ENCODE measurements at places on chromosomes 13 and 19.

GRCh38 chr13:35879111-35879510 is 252.1 kb downstream of the DCLK1 start:
- no peak for DNase-seq

GRCh38 chr19:33492951-33493350 is 28.6 kb downstream of the PEPD start:
- DNase-seq: no peak

- DNase-seq: no peak
Measured at GRCh38 chr13:39073983-39074382, 35.7 kb downstream of the NHLRC3 start.

GRCh38 chr13:66098931-66099628 is 1131.1 kb downstream of the PCDH9 start:
- no peak for DNase-seq

DNA sequence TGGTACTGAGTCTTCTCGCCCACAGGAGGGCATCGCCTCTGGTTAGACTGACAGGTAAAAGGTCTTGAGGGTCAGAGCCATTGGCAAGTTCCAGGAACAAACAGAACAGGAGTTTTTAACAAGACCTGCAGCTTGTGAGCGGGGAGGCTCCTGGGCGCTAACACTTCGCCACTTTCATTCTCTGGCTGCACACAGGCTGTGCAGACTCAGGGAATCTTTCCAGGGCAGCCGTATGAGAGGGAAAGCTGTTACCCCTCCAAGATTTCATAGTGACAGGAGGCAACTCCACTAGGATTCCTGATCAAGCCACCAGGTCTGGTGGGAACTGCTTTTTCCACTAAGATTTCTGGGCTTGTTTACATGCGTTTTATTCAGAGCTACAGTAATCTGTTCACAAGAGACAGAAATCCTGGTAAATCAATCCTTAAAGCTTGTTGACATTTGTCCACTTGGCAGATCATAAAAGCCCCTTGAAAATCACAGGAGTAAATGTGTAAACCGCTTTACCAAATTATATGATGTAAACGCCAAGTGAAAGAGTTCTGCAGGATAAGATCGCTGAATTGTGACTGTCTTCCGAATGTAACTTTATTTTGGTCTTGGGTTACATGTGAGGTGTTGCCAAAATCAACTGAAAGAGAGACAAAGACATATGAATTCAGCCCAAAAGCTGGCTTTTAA is 190.6 kb downstream of the MZT1 start:
- no peak for DNase-seq
